ENCODE measurements at places on chromosomes 11 and 22.

GRCh38 chr11:14373941-14374646 lies 15.1 kb upstream of the RRAS2 start:
- no peak for DNase-seq

DNA sequence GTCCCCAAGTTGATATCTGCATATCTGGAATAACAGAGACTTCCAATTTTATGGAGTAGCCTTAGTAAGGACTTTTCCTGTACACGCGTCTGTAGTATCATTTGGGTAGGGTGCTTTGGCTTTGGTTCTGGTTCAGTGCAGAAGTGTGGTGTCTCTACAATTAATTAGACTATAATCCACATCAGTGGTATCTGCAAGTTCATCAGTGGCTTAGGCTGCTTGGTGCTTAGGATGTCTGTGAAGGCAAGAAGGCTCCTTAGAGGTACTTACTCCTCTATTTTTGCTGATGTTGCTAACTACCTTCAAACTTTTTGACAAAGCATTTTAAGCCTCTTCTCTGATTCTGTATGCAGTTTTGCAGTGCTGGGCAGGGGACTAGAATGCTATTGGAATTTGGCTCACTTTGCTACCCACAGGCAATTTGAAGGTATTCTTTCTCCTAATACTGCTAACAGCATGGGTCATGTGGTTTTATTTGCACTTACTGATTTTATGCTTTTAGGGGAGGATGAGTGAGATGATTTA lies 49.4 kb downstream of the KCNQ1OT1 start:
- no peak for DNase-seq

- peak; percentile 87 for DNase-seq
These were observed 31.2 kb downstream of the PDE2A start for GRCh38 chr11:72642884-72643522.

DNA sequence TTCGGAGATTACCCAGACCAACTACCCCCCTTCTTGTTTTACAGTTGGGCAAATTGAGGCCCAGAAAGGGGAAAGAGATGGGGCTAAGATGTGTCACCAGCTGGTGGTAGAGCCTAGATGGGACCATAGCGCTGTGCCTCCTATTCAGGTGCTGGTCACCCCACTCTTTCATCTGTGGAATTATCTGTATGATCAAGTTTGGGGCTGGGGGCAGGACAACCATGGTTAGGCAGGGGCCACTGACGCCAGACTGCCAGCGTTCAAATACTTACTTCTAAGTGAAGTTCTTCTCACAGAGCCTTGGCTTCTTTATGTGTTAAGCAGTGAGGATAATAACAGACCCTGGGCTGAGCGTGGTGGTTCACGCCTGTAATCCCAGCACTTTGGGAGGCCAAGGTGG lies 55.9 kb downstream of the IGLL1 start:
- DNase-seq = no peak

- no peak for DNase-seq
These were observed 25.1 kb downstream of the KCNQ1OT1 start for GRCh38 chr11:2674658-2675131.

GRCh38 chr11:68317147-68317785 lies 4.9 kb downstream of the LRP5 start:
- no peak for DNase-seq

DNA sequence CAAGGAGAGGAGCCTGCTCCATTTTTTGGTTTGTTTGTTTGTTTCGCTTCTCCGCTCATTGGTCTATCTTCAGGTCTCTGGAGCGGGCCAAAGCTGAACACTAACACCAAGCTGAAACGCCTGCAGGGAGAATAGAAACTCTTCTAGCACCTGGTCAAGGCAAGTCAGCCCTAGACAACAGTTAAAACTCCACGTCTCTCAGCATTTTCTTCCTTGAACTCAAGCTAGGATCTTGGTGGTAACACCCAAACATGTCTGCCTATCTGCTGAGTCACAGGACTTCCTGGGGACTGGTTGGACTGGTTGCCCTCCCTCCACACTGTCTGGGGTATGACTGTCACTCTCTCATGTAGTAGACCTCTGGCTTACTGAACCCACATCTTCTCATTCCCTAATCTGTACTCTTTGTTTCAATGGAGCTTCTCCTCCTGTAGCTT lies 23.9 kb upstream of the RBFOX2 start:
- DNase-seq = no peak

DNA sequence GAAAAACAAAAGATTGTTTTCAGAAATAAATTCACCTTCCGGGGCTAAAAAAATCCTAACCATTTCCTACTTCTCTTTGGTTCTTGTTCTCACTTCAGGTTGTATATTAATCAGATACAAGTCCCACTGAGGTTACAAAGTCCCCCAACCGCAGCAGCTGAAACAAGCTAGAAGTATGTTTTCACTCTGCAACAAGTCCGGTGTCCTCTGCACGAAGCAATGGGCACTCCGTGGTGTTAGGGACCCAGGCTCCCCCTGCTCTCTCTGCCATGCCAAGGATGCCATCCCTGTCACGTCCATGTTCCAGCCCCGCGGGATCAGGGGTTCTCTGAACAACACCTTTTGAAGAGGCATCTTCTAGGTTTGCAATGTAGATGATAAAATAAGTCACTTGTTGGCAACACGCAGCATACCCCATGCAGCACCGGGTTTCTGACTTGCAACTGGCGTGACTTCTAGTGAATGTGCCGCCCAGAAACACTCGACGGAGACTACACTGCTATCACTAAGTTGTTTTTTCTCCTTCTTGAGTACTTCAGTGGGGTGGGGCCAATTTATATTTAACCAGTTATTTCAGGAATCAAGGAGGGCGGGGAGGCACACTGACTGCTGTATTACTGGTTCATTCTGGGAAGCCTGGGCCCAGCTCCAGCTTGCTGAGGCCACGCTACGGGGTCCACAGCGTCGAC lies 25.4 kb upstream of the GSTP1 start:
- no peak for DNase-seq

DNA sequence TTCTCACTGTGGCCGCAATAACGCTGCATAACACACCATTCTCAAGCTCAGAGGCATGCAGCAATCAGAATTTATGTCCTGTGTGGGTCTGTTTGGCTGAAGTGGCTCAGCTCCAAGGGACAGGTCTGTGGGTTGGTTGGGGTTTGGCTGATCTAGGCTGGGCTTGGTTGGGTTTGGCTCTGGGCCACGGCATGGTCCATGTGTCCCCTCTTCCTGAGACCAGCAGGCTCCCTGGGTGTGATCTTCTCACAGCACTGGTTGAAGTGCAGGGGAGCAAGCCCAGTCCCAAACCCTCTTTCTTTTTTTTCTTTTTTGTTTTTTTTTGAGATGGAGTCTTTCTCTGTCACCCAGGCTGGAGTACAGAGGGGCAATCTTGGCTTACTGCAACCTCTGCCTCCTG lies 25.0 kb downstream of the SMIM38 start:
- no peak for DNase-seq

GRCh38 chr11:68775951-68776388 lies 24.6 kb upstream of the TESMIN start:
- no peak for DNase-seq

DNA sequence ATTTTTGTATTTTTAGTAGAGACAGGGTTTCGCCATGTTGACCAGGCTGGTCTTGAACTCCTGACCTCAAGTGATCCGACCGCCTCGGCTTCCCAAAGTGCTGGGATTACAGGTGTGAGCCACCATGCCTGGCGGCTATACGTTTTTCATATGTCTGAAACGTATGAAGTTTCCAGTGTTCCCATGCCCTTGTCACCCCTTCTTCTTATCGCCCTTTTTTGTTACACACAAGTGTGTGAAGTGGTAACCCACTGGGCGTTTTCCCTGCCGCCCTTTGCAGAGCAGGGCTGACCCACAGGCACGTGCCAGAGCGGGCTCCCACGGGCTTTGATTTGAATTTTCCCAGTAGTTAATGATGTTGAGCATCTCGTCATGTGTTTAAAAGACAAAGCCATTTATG lies 17.0 kb downstream of the PIM3 start:
- DNase-seq = no peak

DNA sequence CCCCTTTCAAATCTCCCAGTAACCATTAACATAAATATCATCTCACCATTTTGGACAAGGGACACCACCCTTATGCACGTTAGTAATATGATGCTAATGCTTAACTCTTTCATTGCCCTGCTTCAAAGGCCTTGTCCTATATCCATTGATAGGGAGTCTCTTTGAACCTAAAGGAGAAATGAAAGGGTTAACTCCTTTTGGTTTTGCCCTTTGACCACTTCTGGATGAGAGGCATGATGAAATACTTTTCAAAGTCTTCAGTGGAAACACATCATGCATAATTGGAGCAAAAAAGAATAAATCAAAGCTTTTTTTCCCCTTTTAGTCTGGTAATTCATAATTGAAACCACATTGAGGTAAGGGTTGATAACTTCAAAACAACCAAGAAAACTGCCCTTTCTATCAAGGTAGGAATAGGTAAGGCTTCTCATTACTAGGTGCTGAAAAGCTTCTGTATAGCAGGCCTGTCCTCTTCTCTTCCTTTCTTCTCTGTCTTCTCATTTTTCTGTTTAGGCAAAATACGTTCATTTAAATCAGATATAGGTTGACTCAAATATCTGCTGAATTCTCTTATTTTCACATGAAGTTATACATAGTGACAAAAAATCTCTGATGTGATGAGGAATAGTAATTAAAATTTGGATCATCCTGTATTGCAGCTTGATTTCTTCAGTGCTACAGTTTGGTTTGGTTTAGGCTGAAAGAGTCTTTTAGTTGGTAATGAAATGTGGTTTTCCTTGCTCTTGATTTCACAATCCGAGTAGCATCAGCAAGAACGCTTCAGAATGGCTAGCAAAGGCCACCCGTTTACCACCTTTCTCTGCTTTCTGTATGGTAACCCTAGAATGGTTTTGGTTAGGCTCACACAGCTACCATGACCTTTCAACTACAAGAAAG lies 94.8 kb downstream of the EXT2 start:
- DNase-seq = no peak

GRCh38 chr11:103959279-103959942 lies 77.0 kb upstream of the DDI1 start:
- DNase-seq = no peak

DNA sequence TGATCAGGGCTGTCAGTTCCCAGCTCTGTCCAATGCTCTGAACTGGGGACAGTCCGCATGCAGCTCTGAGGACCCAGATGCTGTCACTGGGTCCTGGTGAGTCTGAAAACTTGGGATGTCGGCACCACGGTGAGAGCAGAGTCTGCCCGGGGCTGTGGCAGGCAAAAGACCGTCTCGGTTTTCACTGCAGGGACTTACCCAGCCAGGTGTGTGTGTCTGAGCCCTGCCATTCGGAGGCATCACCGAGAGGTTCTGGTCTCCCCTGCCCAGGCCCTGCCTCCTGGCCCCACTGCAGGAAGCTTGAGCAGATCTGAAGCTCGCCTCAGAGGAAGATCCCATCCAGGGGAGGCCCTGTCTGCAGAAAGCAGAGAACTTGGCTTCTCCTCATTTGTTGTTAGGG lies 5.2 kb downstream of the TP53AIP1 start:
- DNase-seq = no peak

DNA sequence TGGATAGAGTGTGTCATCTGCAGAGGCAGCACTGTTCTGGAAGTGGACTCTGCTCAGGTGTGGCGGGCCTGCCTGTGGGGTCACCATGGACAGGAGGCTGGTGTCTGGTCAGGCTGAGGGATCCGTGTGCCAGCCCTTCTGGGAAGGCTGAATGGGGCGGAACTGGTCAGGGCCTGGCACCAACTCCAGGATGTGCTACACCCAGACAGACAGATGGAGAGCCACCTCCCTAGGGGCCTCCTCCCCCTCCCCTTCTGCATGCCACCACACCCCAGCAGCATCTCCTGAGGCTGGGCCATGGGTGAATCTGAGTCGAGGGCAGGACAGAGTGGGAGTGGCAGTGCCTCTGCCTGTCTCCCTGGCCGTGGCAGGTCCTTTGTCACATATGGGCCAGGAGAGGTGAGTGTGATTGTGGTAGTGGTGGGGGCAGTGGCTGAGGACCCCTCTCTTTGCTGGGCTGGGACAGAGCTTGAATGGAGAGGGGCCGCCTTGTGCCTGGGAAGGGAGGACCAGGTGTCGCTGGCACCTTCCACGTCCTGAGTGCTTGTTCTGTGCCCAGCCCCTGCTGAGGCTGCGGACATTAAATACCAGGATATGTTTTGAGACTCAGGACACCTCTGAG lies 29.1 kb downstream of the ST3GAL4 start:
- no peak for DNase-seq

- no peak for DNase-seq
These were observed 8.3 kb upstream of the ARL14EP start for GRCh38 chr11:30314625-30315024.

DNA sequence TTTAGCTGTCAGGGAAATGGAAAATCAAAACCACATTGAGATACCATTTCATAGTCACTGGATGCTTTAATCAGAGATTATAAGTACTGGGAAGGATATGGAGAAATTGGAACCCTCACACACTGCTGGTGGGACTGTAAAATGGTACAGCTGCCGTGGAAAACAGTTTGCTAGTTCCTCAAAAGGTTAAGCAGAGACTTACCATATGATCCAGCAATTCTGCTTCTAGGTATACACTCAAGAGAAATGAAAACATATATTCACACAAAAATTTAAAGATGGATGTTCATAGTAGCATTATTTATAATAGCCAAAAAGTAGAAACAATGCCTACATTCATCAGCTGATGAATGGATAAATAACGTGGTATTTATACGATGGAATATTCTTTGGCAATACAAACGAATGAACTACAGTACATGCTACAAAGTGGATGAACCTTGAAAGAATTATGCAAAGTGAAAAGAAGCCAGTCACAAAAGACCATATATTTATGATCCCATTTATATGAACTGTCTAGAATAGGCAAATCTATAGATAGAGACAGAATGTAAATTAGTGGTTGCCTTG lies 23.0 kb downstream of the RNF121 start:
- no peak for DNase-seq

- DNase-seq = no peak
These were observed 12.3 kb downstream of the KIAA0930 start for GRCh38 chr22:45228401-45228754.

DNA sequence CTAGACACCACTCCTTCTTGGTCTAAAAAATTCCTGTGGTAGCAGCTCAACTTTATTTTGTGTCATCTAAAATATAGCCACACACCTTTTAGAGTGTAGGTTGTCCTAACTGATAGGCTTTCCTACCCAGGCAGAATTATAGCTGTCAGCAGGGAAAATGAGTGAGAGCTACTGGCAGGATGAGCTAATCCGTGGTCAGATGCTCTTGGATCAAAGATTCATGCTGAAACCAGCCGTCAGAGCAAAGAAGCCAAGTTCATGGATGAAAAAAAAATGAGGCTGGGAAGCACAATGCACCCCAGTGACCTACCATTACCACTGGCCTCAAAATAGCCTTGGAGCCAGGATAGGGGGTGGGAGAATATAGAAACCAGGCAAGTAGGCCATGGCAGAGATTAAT lies 113.1 kb upstream of the BLID start:
- DNase-seq = no peak

- DNase-seq = peak; percentile 66
These were observed 32.7 kb downstream of the CD6 start for GRCh38 chr11:61004180-61004611.

- DNase-seq = no peak
These were observed 124.3 kb downstream of the RBFOX2 start for GRCh38 chr22:35904336-35904692.

Data from NCI-H1417 (cell line).